ENCODE measurements at places on chromosomes 3 and 15.

DNA sequence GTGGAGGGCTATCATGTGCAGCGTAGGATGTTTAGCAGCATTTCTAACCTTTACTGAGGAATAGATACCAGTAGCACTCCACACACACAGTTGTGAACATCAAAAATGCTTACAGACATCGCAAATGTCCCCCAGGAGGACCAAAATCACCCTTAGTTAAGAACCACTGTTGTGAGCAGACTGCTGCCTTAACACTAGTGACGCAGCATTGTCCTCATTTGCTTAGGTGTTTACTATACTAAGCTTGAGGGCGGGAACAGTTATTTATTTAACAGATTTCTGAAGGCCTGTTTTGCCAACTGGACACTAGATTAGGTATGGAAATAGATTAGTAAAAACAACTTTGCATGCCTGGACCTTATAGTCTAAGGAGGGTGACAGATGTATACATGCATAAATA lies 2.3 kb downstream of the PPP2R3A start:
- DNase-seq = no peak

- no peak for DNase-seq
Observed at GRCh38 chr3:114217266-114217665, 20.1 kb downstream of the ZNF80 start.

- DNase-seq = no peak
Observed at GRCh38 chr3:55309336-55309735, 177.8 kb downstream of the WNT5A start.

DNA sequence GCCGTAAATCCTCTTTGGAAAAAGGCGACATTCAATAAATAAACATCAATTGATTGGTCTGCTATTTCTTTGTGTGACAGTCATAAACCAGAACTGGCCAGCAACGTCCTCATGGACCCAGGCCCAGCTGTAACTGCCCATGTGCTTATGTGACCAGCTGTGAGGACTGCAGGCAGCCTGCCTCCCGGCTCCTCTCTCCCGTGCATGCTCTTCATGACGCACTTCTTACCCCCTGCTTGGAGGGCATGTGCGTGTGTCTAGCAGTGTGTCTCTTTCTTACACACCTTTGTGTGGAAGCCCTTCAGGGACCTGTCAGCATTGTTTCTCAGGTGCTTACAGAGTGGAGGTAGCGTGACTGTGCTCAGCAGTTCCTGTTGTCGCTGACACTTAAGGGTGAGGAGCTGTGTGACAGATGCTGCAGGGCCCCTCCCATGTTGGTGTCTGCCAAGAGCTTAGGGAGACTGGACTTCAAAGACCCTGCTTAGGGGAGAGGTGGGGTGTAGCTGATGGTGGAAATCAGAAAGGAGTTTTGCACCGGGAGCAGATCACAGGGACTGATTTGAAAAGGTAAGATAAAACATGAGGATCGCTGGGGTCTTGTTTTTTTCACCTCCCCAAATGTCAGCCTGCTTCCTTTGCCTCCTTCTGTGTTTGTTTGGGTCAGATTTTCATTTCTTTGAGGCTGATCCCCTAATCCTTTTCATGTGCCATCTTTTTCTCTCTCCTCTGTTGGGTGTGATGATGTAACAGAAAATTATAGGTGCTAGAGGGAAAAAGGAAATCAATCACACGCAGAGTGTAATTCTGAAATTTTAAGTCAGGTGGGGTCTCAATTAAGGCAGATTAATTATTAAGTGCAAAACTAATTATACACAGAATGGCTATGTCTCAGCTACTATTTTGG lies 2.1 kb downstream of the PODXL2 start:
- no peak for DNase-seq

GRCh38 chr3:13210221-13210975 lies 137.2 kb upstream of the IQSEC1 start:
- DNase-seq = no peak

DNA sequence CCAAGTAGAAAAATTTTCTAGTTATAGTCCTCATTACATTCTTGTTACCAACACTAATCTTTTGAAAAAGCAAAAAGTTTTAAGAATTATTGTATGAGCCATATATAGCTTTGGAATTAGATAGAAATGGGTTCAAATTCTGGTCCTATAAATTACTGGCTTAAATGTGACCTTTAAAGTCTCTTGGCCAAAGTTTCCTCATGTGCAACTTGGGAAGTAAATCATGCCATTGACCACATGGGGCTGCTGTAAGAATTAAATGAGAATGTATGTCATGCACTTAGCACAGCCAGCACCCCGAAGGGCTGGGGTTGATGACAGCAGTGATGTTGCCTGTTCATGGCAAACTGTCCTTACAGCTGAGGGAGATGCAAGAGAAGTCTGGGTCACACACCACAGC lies 108.3 kb downstream of the TOP2B start:
- no peak for DNase-seq

- no peak for DNase-seq
Observed at GRCh38 chr3:30081904-30082303, 524.5 kb upstream of the TGFBR2 start.
